ENCODE measurements at places on chromosomes 13 and 19.

DNA sequence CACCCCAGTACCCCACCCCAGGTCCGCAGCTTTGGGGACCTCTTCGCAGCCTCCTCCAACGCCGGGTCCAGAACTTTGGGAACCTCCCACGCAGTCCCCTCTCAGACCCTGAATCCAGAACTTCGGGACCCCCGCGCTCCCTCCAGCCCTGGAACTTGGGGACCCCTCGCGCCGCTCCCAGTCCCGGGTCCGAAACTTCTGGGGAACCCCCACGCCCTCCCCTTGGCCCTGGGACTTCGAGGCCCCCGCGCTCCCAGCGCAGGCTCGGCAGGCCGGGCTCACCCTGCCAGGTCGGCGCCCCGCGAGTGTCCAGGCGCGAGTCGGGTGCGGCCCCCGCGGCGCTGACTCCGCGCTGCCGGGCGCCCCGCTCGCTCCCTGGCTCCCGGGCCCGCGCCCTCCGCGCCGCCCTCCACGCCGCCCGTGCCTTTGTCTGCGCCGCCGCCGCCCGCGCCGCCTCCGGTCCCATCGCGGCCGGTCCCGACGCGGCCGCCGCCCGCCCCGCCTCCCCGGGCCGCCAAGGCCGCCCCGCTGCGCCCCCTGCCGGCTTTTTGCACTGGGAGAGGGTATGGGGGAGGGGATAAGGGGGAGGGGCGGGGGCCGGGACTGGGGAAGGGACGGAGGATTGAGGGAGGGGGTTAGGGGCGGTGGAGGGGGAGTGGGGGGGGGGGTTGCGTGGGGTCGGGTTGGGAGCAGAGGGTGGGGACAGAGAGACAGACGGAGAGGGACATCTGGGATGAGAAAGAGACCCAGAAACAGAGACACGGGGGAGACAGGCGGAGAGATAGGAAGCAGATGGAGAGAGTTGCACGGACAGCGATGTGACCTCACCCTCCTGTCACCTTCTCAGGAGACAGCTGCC lies at the start of gene HOMER3:
TSS of gene HOMER3 (minus strand) at position 449 of the 859 bp plus-strand sequence. CDS start 2,235 bp downstream, outside the sequence.
- DNase-seq, result peak; percentile 71

GRCh38 chr19:15859187-15859586 lies 38.7 kb downstream of the CYP4F2 start:
- no peak for DNase-seq

DNA sequence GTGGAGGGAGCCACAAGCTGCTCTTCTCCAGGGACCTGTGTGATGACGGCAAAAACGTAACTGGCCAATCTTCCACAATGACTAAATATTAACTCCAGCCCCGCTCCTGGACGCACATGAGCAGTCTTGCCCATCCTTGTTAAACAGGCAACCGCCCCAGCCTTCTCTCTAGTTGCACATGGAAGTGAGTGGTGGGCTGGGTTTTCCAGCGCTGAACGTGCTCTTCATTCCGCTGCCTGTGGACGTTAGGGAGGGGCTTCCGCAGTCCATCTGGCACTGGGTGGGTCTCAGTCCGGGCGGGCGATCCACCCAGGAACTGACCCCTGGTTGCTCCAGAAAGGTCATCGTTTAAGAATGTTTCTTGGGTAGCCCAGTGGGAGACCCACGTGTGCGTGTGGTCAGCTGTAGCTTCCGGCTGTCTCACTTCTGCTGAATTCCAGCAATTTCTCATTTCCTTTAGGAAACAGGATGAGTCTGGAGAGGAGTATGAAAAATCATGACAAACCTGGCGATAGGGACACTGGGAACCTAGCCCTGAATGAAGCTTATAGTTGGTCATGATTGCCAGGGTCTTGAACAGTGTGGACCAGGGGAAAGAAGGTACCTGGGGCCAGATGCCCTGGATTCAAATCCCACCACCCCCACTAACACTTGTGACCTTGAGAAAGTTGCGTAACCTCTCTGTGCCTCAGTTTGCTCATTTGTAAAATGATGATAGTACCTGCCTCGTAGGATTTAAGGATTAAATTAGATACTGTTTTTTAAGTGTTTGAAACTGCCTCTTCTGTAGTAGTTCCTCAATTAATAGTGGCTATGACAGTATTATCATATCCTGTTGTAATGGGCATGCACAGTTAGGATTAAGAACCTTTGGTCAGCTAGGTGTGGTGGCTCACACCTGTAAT lies 92.6 kb downstream of the SIPA1L3 start:
- DNase-seq, result no peak

GRCh38 chr19:45901432-45901911 lies 941 bp downstream of the MYPOP start:
- DNase-seq, result peak; percentile 32

DNA sequence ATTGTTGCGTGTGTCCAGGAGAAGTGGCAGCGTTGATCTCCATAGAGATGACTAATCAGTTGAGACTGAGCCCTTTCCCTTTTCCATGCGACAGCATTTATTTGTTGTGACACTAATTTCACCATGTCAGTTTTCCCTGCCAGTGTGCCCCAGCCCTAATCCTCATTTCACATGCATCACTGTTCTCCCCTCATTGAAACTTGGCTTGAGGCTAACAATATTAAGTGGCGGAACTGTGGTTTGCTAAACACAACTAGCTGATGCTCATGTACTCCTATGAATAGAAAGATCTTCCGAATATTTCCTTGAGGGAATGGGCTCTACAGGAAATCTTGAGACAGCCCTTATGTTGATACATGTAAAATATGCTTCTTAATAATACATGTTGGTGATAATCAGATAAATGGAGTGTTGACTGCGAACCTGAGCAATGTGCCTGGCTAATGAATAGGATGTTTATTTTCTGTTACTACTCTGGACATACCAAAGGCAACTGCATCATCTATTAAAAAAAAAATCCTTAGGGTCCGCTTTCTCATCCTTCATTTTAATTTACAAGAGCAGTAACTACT lies 258.6 kb downstream of the ATP8A2 start:
- DNase-seq, result peak; percentile 58

DNA sequence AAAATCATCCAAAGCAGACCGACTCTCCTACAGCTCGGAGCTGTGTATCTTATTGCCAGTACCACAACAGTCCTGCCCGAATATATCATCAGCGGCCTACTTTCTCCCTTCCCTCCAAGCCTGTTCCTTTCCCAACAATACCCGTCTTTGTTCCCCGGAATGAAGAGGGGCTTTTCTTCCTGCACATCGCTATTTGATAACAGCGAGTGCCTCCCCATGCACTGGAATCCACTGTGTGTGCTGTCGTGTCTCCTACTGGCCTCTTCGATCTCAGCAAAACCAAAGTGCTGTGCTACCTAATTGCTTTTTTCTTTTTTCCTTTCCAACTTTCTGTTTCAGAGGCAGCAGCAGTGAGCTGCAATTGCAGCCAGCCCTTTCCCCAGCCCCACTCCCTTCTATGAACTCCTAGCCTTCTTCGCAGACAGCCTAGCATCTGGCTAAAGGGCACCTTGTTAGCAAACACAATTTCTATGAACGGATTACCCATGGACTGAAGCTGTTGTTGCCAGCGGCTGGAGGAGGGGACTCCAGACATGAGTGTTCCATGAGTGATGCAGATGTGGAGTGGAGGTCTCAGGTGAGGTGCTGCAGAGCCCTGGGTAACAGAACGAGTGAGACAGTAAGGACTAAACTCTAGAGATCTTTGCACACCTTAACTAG lies 43.4 kb downstream of the EFNB2 start:
- DNase-seq, result no peak

- DNase-seq, result no peak
These were observed 37.8 kb upstream of the SLC7A10 start for GRCh38 chr19:33263325-33264023.

DNA sequence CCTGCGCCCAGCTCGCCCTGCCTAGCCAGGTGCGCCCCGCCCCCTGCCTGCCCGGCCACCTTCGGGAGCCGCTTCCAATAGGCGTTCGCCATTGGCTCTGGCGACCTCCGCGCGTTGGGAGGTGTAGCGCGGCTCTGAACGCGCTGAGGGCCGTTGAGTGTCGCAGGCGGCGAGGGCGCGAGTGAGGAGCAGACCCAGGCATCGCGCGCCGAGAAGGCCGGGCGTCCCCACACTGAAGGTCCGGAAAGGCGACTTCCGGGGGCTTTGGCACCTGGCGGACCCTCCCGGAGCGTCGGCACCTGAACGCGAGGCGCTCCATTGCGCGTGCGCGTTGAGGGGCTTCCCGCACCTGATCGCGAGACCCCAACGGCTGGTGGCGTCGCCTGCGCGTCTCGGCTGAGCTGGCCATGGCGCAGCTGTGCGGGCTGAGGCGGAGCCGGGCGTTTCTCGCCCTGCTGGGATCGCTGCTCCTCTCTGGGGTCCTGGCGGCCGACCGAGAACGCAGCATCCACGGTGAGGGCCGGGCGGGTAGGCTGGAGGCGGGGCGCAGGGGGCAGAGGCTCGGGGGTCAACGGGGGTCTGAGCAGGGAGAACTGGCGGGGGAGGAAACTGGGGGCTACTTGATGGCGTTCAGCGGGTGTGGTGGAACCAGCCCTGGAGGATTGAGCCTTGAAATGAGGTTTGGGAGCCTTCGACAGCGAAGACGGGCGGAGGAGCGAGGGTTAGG lies at the start of gene SPINT2:
TSS of gene SPINT2 (plus strand) at position 88 of the 727 bp plus-strand sequence. CDS start at position 408, 320 bp downstream.
- no peak for DNase-seq

DNA sequence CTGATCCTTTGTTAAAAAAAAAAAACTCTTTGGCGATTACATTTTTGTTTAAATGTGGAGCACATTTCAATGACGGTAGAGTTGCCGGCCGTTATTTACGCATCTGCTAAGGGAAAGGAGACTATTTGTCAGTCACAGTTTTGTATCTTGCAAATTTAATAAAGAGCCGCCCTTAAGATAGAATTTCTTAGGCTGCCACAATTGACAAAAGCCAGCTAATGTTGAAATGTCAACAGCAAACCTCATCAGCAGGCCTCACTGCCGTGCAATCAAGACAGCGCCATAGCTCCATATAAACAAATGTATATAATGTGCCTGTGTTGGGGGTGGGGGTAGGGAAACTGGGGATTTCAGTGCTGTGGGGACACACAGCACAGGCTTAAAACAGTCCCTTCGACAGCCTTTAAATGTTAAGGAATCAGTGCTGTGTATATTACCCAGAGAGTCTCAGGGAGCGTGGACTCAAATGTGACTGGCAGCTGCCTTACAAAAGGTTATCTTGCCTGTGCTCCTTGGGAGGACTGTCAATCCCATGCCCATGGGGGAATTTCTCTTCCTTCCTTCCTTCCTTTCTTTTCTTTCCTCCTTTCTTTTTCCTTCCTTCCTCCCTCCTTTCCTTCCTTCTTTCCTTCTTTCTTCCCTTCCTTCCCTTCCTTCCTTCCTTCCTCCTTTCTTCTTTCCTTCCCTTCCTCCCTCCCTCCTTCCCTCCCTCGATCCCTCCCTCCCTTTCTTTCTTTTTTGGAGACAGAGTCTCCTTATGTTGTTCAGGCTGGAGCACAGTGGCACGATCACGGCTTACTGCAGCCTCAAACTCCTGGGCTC lies 108.0 kb downstream of the URI1 start:
- peak; percentile 27 for DNase-seq

GRCh38 chr13:113520571-113520970 lies 30.1 kb upstream of the DCUN1D2 start:
- DNase-seq, result no peak

- DNase-seq, result no peak
These were observed 9.7 kb downstream of the INAFM1 start for GRCh38 chr19:47284324-47284899.

DNA sequence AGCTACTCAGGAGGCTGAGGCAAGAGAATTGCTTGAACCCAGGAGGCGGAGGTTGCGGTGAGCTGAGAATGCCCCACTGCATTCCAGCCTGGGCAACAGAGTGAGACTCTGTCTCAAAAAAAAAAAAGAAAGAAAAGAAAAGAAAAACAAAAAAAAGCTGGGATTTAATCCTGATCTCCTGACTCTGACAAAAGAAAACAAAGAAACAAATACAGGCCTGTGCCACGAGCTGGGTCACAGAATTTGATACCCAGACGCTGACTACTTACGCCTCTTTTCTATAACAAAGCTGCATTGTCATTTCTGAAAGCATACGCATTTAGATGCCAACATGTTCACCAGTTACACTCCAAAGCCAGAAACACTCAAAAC lies 18.2 kb upstream of the GTF2F2 start:
- DNase-seq, result no peak

GRCh38 chr13:47168618-47169017 lies 271.8 kb upstream of the HTR2A start:
- no peak for DNase-seq

GRCh38 chr19:28727480-28728159 lies 485.3 kb downstream of the UQCRFS1 start:
- DNase-seq, result peak; percentile 31

DNA sequence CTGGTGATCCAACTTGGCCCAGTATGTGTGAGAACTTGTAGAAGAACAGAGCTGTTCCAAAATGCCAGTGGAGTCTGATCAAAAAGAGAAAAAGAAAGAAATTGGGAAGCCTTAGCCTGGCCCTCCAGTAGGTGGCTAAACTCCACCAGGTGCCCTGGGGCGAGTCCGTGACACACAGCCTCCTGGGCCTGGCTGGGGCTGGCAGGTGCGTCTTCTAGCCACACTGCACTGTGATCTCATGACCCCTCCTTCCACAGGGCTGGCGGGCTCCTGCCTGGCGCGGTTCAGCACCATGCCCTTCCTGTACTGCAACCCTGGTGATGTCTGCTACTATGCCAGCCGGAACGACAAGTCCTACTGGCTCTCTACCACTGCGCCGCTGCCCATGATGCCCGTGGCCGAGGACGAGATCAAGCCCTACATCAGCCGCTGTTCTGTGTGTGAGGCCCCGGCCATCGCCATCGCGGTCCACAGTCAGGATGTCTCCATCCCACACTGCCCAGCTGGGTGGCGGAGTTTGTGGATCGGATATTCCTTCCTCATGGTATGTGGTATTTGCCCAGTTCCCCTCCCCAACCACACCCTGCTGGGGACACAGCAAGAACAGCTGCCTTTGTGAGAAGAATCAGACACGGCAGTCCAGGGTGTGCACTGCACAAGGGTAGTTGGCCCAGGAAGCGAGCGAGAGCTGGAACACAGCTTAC lies 53.7 kb downstream of the RAB20 start:
- DNase-seq, result no peak

- no peak for DNase-seq
These were observed 238.5 kb downstream of the FGF9 start for GRCh38 chr13:21909331-21909730.

GRCh38 chr19:19595171-19595701 lies 23.3 kb downstream of the PBX4 start:
- peak; percentile 70 for DNase-seq

DNA sequence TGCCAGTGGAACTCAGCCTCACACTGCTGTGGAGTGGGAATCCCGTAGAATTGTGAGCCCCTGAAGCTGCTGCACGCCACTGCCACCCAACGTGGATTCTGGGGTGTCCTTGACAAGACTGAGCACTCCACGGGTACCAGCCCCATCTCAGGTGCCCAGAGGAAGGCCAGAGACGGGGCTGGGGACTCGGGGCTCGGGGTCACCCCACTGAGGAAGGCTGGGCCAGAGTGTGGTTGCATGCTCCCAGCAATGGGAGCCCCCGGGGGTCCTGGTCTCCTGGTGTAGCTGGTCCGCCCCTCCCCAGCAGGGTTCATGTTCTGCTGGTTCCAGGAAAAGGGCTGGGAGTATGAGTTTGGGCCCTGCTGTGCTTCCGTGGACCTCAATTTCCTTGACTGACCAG lies 15.2 kb downstream of the DAPK3 start:
- no peak for DNase-seq
